Fibroblast of pulmonary artery (primary cell): ENCODE measurements at places on chromosomes 2 and 18.
A peak's percentile ranks its signal among the peaks of the same experiment; 100 is the strongest.

- DNase-seq: no peak
Observed at GRCh38 chr18:49168281-49168985, 217.7 kb upstream of the SMAD7 start.

GRCh38 chr2:197108758-197109157 is 182.3 kb upstream of the PGAP1 start:
- DNase-seq: peak; percentile 91

GRCh38 chr2:177306550-177306949 is 42.0 kb upstream of the NFE2L2 start:
- DNase-seq: peak; percentile 16

DNA sequence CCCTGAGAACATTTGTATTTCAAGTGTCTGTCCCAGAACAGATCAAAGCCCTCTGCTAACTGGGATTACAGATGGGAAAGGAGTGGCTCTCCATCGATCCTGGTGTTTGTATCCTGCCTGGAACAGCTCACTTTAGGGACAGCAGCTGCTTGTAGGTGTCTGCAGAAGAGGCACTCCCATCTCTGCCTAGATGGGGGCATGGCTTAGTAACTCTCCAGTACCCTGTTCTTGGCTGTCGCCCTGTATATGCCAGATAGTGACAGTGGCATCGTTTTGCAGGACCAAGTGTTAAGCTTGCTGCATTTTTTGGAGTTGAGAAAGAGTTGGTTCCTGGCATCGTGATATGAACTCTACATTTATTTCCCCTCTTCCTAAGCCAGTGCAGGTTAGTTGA is 189.9 kb downstream of the SH3RF3 start:
- no peak for DNase-seq

- peak; percentile 57 for DNase-seq
Observed at GRCh38 chr2:159073256-159073655, 104.8 kb downstream of the TANC1 start.

DNA sequence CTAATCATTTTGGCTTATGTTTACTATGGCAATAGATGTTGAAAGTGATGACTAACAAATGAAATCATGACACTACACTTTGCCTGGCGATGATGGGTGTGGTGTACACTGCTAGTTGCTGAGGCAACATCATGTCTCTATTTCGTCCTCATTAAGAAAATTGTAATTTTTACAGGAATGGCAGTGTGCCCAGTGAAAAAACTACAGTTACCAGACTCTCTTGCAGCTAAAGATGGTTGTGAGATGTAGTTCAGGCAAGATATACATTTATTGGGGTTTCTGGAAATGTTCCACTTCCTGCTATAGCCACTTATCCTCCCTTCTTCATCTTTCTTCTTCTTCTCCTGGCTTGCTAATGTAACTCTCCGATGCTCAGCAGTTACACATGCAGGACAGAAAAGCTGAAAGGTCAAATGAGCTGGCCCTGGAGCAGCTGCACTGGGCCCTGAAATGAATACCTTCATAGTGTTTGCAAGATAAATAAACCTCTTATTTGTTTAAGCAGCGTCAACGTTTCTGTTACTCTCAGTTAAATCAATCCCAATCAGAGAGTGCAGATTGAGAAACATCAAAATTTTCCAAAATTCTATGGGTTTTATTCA is 46.0 kb downstream of the SOCS6 start:
- DNase-seq: peak; percentile 13

GRCh38 chr2:65620524-65620923 is 188.1 kb upstream of the SPRED2 start:
- no peak for DNase-seq

DNA sequence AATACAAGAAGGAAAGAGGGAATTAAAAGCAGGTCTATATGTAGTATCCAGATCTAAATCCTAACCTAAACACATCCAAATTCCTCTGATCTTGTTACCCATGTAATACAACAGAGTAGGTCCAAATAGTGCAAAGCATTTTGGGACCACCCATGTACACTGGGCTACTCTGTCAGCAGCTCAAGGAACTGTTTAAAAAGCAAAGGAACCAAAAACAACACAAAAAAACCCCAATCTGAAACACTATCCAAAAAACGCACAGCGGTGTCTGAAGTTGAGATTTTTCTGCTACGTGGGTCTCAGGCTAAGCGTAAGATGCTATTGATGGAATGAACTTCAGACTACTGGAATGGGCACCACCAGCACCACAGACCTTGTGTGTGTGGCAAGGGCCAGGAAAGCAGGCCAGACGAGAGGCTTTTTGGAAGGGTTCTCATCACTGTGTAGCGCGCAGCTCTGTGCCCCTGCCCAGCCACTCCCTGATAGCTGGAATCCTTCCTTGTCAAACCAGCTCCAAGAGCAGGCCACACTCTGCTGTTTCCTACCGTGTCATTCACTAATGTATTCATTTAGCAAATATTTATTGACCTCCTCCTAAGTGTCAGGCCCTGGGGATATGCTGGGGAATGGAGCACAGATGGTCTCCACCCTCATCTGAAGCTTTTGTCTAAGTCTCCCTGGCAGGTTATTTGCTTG is 101.4 kb downstream of the COLEC12 start:
- DNase-seq: no peak

DNA sequence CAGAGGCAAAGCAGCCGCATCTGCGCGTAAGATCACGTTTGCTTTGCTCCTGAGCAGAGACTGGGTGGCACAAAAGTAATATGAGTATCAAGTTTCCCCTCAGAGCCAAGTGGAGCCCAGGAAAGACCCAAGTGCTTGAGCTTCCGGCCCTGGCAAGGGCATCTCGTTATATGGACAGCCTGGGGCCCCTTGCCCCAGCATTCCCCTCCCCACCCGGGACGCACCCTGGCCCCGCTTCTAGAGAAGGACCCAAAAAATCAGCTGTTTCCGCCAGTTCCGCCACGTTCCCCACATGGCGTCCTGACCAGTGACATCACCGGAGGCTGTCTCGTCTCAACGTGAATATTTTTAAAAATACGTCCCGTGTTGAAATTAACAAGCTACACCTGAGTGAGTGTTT is 135.1 kb downstream of the NFATC1 start:
- DNase-seq: no peak

- peak; percentile 44 for DNase-seq
Observed at GRCh38 chr2:10161961-10162441, 39.5 kb downstream of the RRM2 start.

DNA sequence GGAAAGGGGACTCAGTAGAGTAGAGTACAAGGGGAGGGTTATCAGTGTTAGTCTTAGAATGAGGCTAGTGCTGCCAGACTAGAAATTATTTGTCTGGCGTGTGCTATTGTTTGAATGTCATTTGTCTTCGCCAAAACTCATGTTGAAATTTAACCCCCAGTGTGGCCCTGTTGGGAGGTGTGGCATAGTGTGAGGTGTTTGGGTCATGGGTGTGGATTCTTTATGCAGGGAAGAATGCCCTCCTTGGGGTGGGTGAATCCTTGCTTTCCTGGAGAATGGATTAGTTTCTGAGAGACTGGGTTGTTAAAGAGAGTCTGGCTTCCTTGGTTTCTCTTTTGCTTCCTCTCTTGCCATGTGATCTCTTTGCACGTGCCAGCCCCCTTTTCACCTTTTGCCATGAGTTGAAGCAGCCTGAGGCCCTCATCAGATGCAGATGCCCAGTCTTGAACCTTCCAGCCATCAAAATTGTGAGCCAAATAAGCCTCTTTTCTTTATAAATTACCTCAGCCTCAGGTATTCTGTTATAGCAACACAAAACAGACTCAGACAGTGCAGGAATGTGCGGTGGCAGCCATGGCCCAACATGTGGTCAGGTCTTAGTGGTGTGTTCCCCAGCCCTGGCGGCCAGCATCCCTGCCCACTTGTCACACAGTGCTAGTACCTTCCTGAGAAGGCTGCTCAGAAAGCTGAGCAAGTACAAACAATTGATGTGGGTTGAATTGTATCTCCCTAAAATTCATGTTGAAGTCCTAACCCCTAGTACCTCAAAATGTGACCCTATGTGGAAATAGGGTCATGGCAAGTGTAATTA is 48.4 kb upstream of the NAB1 start:
- no peak for DNase-seq

DNA sequence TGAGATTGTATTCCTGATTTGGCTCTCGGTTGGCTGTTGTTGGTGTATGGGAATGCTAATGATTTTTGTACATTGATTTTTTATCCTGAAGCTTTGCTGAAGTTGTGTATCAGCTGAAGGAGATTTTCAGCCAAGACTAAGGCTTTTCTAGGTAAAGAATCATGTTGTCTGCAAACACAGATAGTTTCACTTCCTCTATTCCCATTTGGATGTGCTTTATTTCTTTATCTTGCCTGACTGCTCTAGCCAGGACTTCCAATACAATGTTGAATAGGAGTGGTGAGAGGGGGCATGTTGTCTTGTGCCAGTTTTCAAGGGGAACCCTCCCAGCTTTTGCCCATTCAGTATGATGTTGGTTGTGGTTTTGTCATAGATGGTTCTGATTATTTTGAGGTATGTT is 90.4 kb downstream of the CYP26B1 start:
- no peak for DNase-seq

DNA sequence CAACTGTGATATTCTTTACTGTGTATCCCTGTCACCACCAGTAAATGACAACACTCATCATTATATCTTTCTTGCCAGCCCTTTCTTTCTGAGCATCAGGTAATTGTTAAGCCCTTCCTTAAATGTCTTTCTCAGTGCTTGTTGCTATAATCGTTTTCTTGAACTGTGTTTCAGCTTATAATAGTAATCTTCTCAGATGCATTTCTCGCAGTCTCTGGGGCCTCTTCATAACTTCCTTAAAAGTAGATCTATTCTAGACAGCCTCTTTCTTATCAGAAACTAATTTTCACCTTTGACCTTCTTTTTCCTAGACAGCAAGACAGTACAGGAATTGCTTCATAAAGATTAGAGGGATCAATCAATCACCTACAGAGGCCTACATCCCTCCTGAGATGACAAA is 648.1 kb downstream of the CPS1 start:
- DNase-seq: no peak

GRCh38 chr2:127174136-127174535 is 46.0 kb downstream of the CYP27C1 start:
- DNase-seq: peak; percentile 56

DNA sequence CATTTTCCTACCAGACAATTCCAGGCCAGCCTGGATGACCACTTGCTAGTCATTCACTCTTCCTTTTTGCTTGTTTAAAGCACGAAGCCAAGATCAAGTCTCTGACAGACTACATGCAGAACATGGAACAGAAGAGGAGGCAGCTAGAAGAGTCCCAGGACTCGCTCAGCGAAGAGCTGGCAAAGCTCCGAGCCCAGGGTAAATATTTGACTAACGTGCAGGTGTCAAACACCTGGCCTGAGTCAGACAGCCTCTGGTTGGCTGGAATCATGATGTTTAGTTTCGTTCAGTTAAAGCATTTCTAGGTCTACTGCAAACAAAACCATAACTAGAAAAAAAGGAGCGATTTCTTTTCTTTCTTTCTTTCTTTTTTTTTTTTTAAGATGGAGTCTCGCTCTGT is 44.2 kb upstream of the LYPD6B start:
- no peak for DNase-seq

- DNase-seq: no peak
Observed at GRCh38 chr2:152072011-152072410, 26.8 kb downstream of the CACNB4 start.

GRCh38 chr2:63553049-63553448 is 35.2 kb downstream of the WDPCP start:
- DNase-seq: no peak

DNA sequence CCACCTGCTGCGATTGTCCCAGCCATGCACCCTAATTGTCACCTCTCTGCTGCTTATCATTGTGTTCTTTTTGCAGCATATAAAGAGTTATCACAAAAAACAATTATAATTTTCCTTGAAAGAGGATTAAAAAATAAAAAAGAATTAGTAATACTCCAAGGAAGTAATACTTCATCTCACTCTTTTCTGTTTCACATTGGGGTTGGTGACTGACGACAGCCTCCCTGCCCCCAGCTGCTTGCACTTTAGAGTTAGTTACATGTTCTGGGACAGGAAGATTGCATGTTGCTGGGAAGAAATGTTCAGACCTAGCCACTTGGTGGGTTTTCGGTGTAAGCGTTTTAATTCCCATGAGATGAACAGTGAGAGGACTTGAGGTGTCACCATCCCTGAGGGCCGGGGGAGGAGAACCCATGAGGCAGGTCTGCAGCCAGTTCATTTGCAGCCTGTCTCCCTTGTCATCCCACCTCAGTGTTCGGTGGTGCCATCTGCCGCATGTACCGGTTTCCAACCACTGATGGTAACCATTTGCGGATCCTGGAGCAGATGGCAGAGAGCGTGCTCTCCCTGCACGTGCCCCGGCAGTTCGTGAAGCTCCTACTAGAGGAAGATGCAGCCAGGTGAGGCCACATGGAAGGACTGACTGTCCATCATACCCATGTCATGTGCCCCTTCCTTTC is 69.1 kb downstream of the COA5 start:
- DNase-seq: no peak

DNA sequence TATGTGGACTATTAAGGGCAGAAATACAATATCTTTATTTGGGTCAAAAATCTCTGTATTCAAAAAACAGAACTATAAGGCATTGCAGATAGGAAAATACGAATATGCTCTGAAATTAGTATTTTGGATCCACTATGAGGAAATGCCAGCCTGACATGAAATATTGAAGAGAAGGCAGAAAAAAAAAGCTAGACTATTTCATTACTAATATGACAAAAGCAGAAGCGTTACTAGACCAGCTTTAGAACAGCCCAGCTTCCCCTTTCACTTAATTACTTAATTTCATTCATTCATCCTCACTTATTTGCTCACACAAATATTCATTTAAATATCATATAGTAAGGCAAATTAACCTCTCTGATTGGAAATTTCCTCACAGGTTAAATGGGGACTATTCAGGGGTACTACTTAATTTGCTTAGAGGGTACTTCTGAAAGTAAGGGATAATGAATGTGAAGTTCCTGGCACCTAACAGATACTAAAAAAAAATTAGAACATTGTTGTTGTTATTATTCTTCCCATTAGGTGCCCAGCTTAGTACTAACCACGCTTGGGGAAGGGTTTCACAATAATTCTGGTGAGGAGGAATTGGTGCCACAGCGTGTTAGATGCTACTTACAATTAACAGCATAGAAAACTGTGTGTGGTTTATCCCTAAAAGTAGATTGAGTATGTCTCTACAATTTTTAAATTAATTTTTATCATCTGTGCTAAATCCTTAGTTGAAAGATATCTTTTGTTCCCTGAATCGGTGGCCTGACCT is 71.1 kb upstream of the CTLA4 start:
- DNase-seq: no peak

- no peak for DNase-seq
Observed at GRCh38 chr18:44740000-44740399, 59.3 kb downstream of the SETBP1 start.

DNA sequence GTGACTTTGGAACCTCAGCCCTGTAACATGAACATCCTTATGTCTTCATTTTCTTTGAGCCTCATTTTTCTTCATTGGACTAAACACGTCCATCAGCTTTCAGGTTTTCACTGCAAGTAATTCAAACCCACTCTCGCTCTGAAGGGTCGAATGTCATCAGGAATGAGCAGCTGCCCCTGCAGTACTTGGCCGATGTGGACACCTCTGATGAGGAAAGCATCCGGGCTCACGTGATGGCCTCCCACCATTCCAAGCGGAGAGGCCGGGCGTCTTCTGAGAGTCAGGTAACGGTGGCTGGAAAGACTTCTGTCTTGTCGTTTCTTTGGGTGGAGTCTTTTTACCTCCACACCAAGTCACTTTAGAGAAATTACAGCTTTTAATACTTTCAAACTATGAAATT is 39.1 kb upstream of the PRLH start:
- no peak for DNase-seq

- DNase-seq: no peak
Observed at GRCh38 chr18:74748809-74749208, 151.1 kb downstream of the ZNF407 start.

- DNase-seq: peak; percentile 91
Observed at GRCh38 chr18:41940506-41941215, 14.4 kb upstream of the PIK3C3 start.
